SW 1271 (cell line): ENCODE measurements at places on chromosomes 13 and 19.

- no peak for DNase-seq
Observed at GRCh38 chr13:58991826-58992477, 1171.8 kb downstream of the DIAPH3 start.

- no peak for DNase-seq
Observed at GRCh38 chr13:74367193-74367592, 233.0 kb upstream of the KLF12 start.

DNA sequence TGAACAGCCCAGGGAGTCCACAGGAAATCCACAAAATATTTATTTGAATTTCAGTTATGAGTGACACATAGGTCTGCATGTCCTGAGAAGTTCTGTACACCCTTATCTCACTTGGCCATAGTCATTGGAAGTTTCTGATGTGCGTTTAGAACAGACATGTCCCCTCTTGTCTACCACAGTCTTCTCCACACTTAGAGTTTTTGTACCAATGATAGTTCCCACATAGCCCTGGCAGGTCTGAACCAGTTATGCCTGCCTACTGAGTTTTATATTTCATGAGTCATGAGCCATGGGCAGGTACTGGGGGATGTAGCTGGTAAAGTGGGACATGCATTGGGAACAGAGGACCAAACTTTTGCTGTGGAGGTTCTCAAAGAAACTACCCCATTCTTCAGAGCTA, 11.3 kb downstream of the ZNF132 start:
- DNase-seq: no peak

DNA sequence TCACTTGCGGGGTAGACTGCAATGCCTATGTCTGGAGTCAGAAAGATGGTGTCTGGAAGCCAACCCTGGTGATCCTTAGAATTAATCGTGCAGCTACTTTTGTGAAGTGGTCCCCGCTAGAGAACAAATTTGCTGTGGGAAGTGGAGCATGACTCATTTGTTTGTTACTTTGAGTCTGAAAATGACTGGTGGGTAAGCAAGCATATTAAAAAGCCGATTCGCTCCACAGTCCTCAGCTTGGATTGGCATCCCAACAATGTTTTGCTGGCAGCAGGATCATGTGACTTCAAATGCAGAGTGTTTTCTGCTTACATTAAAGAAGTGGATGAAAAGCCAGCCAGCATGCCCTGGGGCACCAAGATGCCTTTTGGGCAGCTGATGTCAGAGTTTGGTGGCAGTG, 9.5 kb upstream of the ERVV-1 start:
- no peak for DNase-seq

DNA sequence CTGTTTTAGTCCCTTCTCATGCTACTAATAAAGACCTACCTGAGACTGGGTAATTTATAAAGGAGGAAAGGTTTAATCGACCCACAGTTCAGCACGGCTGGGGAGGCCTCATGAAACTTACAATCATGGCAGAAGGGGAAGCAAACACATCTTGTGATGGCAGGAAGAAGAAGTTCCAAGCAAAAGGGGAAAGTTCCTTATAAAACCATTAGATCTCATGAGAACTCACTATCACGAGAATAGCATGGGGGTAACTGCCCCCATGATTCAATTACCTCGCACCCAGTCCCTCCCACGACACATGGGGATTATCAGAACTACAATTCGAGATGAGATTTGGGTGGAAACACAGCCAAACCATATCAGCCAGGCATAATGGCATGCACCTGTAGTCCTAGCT, 13.0 kb upstream of the STRN4 start:
- DNase-seq: no peak

DNA sequence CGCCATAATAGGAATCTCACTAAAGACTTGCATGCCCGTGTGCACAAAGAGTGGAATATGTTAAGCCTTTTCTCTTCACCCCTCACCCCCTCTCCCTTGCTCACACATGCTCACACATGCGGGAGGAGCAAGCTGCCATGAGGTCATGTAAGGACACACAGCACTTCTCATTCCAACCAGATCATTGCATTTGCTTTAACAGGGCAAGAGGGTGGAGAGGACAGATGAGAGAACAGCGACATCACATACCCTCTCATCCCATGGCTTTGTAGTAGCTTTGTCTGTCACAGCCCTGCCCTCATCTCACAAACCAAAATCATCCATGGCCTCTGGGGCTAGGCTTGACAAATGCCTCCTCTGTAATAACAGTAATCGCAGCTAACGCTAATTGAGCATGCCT, 145.6 kb upstream of the FRY start:
- DNase-seq: no peak

- no peak for DNase-seq
Observed at GRCh38 chr19:5711025-5711424, 8.9 kb downstream of the LONP1 start.

DNA sequence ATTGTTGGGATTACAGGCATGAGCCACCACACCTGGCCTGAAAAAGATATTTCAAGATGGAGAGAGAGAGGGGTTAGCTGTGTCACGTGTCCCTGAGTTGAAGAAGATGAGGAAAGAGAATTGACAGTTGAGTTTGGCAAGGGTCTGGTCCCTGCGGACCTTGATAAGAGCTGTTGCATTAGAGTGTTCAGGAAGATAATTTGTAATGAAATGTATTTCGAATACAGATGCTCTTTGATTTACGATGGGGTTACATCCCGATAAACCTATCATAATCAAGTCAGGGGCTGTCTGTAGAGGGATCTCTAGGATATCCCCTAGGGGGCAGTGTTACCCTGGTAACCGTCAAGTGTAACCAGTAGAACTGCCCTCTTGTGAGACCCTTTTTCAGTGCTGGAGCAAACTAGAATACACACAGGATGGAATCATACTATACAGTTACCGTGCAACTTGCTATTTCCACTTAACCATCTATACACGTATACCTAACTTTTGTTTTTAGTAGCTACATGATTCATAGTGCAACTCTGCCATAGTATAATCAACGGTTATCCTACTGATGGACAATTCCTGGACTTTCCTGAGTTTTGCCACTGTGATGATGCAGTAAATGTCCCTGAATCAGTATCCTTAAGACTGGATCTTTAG, 1.5 kb upstream of the ELOF1 start:
- peak; percentile 63 for DNase-seq

GRCh38 chr19:23343434-23344010, 51.7 kb downstream of the ZNF91 start:
- no peak for DNase-seq

DNA sequence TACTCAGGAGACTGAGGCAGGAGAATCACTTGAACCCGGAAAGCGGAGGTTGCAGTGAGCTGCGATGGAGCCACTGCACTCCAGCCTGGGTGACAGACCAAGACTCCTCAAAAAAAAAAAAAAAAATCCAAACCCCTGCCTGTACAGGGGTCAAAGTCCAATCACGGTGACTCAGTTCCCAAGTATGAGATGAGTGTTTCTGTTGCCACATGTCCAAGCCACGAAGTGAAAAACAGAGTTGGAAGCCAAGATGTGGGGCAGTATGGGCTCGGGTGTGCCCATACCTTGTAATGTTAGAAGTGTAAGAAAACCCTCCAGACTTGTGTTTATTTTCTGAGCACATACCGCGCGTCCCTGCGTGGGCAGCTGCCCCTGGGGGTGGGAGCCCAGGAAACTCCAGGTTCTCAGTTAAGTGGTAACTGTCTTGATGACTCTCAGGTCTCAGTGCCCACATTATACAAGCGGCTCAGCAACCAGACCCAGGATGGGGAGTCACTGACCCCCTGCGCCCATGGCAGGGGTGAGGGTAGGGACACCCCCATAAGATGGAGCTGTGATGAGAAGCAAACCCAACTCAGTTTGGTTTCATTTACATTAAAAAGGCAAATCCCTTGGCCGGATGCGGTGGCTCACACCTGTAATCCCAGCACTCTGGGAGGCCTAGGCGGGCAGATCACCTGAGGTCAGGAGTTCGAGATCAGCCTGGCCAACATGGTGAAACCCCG, 1.2 kb upstream of the GPX4 start:
- peak; percentile 88 for DNase-seq

DNA sequence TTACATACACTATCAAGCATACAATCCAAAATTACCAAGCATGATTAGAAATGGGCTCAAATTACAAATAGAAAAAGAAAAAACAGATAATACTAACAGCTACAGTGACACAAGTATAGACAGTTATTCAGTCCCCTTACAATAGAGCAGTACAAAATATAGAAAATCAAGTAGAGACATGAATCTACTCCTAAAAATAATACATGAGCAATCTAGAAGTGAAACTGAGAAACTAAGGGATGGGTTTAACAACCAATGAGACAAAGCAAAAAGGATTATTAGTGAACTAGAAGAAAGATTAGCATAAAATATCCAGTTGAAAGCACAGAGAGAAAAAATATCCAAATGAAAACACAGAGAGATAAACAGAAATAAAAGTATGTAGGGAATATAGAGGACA, 426.7 kb downstream of the TBC1D4 start:
- DNase-seq: no peak

DNA sequence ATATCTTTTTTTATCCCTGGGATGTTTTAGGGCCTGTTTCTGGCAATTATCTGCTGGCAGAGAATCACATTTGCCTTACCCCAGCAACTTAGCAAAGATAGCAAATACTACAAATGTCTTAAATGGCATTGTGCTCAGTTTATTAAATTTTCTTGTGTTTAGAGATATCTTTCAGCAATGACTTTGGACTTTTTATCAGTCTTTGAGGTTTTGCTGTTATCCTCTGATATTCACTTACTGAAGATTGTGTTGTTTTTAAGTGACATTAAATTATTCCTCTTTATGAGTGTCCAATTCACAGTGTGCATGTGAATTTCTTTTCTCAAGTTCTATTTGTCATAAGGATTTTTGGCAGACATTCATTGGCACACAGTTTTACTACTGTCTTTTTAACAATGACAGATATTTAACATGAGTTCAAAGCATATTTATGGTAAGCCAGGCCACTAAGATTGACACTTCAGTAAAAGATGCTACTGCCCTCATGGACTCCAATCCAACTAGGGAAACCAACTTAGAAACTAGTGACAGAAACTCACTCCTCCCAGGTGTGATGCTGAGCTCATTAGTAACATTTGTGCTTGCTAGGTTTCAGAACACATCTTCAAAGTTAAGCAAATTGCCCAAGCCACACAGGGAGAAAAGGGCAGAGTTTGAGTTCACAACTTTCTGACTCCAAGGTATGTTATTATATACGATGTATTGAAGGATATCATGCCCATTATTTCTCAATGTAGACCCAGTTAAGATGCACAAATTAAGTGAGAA, 481.9 kb downstream of the GPC6 start:
- DNase-seq: no peak

- no peak for DNase-seq
Observed at GRCh38 chr13:114179087-114179658, at the start of gene CFAP97D2. CFAP97D2 (plus strand) TSS chr13:114179257; CDS start chr13:114179331, 74 bp downstream.

DNA sequence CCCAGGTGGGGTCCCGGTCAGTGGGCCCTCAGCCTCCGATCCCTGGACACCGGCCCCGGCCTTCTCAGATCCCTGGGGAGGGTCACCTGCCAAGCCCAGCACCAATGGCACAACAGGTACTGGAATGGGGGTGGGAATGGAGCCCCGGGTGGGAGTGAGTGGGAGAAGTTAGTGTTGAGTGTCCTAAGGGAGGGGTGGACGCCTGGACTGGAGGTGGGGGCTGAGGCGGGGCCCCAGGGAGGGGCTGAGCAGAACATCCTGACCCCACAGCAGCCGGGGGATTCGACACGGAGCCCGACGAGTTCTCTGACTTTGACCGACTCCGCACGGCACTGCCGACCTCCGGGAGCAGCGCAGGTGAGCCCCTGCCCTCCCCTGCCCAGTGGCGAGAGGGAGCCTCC, 17.7 kb downstream of the EPN1 start:
- no peak for DNase-seq

GRCh38 chr13:98878486-98879126, 99.3 kb downstream of the DOCK9 start:
- no peak for DNase-seq

GRCh38 chr19:2413159-2413558, 14.2 kb downstream of the TIMM13 start:
- no peak for DNase-seq

GRCh38 chr13:48497669-48498068, 35.2 kb downstream of the RCBTB2 start:
- DNase-seq: no peak

DNA sequence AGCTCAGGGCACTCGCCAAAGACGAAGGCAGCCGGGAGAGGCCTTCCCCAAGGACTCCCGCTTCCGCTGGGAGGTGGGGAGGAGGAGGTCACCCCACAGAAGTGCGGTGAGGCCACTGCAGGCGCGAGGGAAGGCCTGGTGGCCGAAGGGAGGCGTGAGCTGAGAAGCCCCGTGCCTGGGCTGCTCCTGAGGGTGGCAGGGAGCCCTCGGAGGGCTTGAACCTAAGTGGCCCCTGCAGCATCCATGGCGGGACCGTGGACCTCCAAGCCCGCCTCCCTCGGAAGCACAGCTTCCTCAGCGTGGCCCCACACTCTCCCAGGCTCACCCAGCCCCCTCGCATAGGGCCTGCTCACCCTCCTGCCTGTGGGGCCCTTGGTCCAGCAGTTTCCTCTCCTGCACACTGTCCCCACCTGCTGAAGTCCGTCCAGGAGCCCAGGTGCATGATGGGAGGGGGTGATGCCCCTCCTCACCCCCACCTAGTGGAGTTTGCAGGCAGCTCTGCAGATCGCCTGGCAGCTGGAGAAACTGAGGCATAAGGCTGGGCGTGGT, 25.9 kb downstream of the EFNA2 start:
- no peak for DNase-seq

GRCh38 chr13:106182404-106182803, 353.1 kb downstream of the EFNB2 start:
- DNase-seq: no peak

DNA sequence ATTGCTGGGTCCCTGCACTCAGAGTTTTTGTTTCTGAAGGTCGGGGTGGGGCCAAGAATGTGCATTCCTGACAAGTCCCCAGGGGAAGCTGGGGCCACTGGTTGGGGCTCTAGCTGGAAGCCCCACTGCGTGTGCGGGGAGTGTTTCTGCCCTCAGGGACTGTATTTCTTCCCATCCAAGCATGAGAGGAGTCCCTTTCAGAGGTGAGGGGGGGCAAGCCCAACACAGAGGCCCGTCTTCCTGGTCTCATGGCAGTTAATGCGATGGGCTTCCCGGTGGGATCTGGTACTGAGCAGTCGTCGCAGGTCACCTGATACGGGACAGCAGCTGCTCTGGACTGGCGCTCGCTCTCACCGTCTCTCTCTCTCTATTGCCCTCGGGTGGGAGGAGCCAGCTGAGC, 50.4 kb downstream of the GPR12 start:
- no peak for DNase-seq

GRCh38 chr19:2494447-2495129, 18.7 kb downstream of the GADD45B start:
- peak; percentile 39 for DNase-seq

DNA sequence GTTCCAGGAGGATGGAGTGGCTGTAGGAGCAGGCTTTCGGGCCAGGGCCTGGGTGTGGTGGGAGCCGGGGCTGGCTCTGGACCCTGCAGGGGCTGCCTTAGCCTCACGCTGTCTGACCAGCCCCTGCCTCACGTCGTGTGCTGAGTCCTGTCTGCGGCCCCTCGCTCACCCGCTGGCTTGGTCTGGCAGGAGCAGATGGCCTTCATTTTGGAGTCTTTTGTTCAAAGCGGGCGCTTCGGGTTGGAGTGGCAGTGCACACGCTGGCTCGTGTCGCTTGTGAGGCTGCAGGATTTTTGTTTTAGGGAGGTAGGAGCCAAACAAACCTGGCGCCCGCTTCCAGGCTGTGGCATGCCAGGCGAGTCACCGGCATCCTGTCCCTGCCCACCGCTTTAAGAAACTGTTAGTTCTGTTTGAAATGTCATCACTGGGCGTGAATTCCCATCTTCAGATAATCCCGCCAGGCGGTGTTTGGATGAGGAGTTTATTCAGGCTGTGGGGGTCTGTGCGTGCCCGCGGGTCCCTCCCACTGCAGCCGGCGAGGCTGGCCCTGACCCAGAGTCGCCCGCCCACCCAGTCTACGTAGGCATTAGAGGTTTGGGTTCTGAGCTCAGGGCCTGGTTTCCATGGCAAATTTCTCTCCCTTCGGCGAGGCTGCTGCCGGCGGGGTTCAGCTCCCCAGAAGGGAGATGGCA, 89.8 kb downstream of the KDM4B start:
- no peak for DNase-seq
